ENCODE measurements at places on chromosomes 13 and 19. TPM values are rescaled to one million over a fixed set of nuclear protein-coding genes. Genes with fewer than 3 reads are reported as not detected.

DNA sequence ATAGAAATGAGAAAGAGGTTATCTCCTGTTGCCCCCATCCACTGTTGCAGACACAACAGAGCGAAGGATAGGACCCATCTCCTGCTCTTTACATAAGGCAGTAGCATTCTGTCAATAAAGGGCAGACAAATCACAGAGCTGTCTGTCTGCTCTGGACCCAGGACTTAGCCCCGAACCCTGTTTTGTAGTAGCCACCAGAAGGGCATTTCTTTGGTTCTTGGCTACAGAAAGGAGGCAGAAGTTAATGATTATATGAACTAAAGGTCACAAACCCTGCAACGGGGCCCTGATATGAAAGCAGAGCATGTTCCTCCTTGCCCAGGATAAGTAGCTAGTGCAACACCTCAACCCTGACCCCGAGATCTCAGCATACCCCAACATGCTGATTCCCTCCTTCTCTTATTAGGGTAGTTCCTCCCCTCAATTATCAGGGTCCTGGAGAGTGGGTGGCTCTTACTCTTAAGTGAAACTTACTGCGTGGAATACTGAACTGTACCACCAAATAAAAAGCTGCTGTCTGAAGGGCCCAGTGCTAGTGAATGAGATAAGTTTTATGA is 680.4 kb upstream of the SPRY2 start:
- no peak for DNase-seq
- H3K27me3 ChIP-seq: no peaks in the 10 kb centered on the region
- H3K27ac ChIP-seq: no peak overlapping the region
- no peaks in the 10 kb centered on the region for H3K36me3 ChIP-seq

DNA sequence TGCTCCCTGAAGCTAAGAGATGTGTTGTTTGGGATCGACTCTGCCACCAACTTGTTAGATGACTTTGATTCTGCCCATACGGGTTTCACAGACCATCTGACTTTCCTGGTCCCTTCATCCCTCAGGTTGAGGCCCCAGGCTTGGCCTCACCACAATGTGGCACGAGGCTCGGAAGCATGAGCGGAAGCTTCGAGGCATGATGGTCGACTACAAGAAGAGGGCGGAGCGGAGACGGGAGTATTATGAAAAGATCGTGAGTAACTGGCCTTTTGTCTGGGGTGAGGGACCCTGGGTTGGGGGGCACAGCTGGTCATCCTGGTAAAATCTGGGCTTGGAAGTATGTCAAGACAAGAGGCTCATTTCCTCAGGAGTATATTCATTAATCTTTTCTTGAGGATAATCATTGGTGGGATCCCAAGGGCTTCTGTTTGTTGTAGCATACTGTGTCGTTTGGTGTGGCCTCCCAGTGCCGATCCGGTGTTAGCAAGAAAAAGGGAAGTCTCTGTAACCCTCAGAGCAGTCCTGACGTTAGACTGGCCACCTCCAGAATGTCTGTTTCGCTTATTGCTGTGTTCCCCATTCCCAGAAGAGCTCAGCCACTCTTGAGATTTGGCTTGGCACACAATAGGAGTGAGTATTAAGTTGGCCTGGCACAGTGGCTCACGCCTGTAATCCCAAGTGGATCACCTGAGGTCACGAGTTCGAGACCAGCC is 1.4 kb downstream of the CLASRP start:
- no peaks in the 10 kb centered on the region for H3K27me3 ChIP-seq
- no peak for DNase-seq
- peaks cover 6% of the 10 kb centered on the region for H3K4me1 ChIP-seq
- H3K36me3 ChIP-seq: no peaks in the 10 kb centered on the region
- no peak overlapping the region for H3K27ac ChIP-seq

DNA sequence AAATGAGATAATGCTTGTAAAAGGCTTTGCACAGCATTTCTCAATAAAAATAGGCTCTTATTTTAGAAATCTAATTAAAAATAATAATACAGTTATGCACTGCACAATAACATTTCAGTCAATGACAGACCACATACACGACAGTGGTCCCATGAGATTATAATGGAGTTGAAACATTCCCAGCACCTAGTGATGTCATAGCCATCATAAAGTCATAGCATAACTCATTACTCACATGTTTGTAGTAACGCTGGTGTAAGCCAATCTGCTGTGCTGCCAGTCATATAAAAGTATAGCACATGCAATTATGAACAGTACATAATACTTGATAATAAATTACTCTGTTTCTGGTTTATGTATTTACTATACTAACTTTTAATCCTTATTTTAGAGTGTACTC is 12.7 kb upstream of the SERPINE3 start:
- H3K36me3 ChIP-seq: no peaks in the 10 kb centered on the region
- no peaks in the 10 kb centered on the region for H3K4me1 ChIP-seq
- no peak overlapping the region for H3K27ac ChIP-seq

DNA sequence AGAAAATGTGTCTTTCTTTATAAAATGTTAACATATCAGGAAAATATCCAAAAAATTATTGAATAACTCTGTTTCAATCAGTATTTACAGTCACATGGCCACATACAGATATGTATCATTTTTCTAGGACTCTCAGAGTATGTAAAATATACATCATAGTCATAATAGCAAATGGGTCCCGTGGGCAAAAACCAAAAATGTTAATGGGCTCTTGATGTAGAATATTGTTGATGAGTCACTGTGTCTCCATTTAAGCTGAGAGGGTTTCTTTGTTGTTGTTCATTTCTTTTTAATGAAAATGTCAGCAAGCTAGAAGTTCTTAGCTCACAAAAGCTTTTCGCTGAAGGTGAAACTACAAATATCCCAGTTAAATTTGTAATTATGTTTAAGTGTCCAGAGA is 1713.1 kb upstream of the PCDH20 start:
- H3K36me3 ChIP-seq: no peaks in the 10 kb centered on the region
- no peak for DNase-seq
- H3K4me1 ChIP-seq: no peaks in the 10 kb centered on the region
- no peaks in the 10 kb centered on the region for H3K27me3 ChIP-seq
- no peak overlapping the region for H3K27ac ChIP-seq

ZSCAN4 gene
- total RNA-seq: 1.3 TPM

DNA sequence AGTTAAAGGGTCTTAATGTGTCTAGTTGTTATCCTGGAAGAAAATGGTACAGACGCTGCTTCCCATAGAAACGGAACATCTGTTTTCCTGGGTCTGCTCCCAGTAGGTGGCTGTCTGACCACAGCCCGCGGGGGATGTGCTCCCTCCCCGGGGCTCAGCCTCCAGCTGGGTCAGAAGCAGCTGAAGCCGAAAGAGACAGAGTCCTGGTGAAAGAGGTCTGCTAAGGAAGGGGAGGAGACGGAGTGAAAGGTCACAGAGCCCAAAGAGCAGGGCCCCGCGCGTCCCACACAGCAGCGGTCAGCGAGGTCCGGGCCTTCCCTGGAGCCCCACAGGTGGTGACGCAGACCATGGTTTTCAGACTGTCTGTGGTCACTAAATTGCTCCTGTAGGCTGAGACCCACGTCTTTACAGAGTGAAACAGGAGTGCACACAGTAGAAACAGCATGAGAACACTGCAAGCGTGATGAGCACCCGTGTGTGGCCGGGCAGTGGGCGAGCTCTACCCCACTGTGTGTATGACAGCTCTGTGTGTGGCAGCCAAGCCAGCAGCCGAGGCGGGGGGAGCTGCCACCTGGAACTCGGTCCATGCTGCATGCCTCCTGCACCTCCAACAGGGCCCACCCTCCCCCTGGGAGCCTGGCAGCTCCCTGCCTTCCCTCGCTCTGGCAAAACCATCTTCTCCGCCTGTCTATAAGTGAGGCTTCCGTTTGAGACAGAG is 52.0 kb upstream of the C13orf46 start:
- peak overlapping the region; percentile 35 for H3K27ac ChIP-seq
- DNase-seq: peak; percentile 81
- H3K36me3 ChIP-seq: no peaks in the 10 kb centered on the region
- no peaks in the 10 kb centered on the region for H3K27me3 ChIP-seq
- no peak overlapping the region for H3K4me3 ChIP-seq

ZNF540 gene
- 17.1 TPM for total RNA-seq

DNA sequence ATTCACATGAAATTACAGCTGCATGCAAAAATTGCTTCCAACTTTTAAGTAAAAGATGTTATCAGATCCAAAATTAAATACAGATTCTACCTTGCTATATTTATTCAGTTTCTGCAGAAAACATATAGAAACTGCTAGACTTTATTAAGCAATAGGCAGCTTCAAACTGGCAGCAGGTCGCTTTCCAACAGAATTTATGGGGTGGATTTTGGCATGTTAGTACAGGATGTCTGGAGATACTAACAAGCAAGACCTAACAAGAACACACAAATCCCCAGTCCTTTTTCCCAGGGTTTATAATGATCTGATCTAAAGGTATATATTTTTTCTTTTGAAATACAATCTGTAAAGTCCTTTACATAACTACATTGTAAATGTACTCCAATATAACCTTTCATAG is 27.5 kb downstream of the TBC1D4 start:
- H3K4me3 ChIP-seq: no peak overlapping the region
- no peaks in the 10 kb centered on the region for H3K27me3 ChIP-seq
- H3K4me1 ChIP-seq: peaks cover 5% of the 10 kb centered on the region
- no peak for DNase-seq

DNA sequence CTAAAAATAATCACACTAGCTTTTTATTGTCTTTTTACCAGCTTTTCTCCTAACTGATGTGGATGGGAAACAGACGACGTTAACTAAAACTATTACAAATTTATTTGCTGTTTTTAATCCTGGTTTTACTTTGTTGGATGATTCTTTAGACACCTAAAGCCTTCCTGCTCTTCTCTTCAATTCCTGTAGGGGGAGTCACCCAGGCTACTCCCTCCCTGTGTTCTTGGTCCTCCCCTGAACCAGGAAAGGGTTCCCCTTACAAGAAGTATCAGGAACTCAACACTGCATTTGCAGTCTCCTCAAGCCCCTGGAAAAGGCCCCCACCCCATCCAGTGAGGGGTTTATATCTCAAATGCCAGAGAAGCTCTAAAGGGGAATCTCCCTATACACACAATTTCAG is 206.1 kb downstream of the SUCLA2 start:
- DNase-seq: no peak
- no peaks in the 10 kb centered on the region for H3K4me1 ChIP-seq
- no peak overlapping the region for H3K4me3 ChIP-seq
- no peaks in the 10 kb centered on the region for H3K27me3 ChIP-seq
- H3K27ac ChIP-seq: no peak overlapping the region
- no peaks in the 10 kb centered on the region for H3K36me3 ChIP-seq

GRCh38 chr19:32691952-32692726 is 518 bp downstream of the NUDT19 start:
- peak overlapping the region; percentile 18 for H3K27ac ChIP-seq
- H3K4me3 ChIP-seq: peak overlapping the region; percentile 73
- DNase-seq: peak; percentile 66

DNA sequence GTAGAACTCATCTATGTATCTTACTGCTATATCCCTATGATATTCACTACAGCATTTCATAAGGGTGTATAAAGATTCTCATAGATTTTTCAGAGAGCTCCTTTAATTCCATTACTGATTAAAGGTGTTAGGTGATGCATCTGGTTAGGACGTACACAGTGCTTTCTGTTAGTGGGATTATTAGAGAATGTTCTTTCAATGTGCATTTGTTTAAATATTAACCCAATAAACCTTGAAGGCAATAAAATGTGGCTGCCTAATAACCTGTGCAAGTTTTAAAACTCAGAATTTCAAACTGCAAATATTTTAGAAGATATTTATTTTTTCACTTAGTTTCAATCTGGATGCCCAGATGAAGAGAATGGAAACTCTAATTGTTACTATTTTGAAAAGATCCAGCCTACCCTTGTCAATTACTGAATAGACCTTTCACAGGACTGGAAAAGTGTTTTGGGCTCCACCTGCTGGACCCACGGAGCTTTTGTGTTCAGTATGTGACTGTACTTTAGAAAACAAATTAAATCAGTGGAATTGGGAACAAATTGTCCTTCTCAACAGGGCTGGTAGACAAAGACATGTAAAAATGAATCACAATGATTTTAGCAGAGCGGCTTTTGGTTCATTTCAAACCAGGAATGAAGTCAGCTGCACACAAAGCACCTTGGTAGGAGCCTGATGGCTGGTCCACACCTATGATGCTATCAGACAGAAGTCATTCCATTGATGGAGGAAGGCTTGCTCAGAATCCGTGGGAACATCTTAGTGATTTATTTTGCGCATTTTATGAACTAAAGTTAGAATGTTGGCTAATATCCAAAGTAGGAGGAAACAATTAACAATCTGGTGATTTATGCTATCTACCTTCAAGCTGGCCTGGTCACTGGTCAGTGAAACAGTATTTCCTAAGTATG is 89.4 kb upstream of the RAP2A start:
- no peaks in the 10 kb centered on the region for H3K36me3 ChIP-seq
- no peaks in the 10 kb centered on the region for H3K27me3 ChIP-seq
- H3K27ac ChIP-seq: no peak overlapping the region
- no peak overlapping the region for H3K4me3 ChIP-seq
- peaks cover 4% of the 10 kb centered on the region for H3K4me1 ChIP-seq

GRCh38 chr13:51318015-51318414 is 21.5 kb upstream of the SERPINE3 start:
- H3K4me1 ChIP-seq: peaks cover 2% of the 10 kb centered on the region
- no peak for DNase-seq

TBXA2R gene
- total RNA-seq: 1.8 TPM
